ENCODE measurements at places on chromosomes 6 and 20. TPM values are rescaled to one million over a fixed set of nuclear protein-coding genes. Genes with fewer than 3 reads are reported as not detected.

GRCh38 chr6:3442431-3443220 lies 14.2 kb downstream of the SLC22A23 start:
- no peaks in the 10 kb centered on the region for H3K36me3 ChIP-seq
- no peaks in the 10 kb centered on the region for H3K27me3 ChIP-seq
- no peak for ATAC-seq
- no peaks in the 10 kb centered on the region for H3K4me1 ChIP-seq
- no peak overlapping the region for H3K27ac ChIP-seq
- no peak overlapping the region for H3K4me3 ChIP-seq

DNA sequence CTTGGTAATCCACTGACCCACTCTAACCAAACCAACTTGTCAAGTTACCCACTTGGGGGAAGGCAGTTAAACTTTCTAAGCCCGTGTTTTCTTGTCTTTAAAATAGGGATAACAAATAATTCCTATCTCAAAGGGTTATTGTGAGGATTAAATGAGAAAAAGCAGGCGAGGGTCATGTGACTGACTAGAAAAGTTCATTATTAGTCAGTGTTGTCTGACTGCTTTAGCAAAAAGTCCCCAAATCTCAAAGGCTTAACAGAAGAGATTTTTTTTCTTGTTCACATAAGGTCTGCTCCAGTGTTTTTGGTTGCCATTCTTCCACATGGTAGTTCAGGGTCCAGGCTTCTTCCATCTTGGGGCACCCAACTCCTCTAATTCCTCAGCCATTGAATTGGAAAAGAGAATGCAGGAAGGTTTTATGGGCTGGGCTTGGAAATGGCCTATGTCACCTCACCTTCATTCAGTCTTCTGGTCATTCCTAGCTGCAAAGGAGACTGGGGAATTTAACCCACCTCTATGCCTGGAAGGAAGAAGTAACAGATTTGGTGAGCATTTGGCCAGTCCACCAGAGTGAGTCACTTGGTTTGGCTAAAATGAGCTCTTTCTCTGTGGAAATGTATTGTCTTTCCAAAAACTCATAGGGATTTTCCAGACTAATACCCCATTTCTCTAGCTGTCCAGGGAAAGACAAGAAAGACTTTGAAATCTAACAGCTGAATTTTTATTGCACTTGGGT lies 77.0 kb downstream of the CAP2 start:
- peaks cover 68% of the 10 kb centered on the region for H3K4me1 ChIP-seq
- peaks cover 13% of the 10 kb centered on the region for H3K36me3 ChIP-seq
- no peak overlapping the region for H3K4me3 ChIP-seq
- peak overlapping the region; percentile 78 for H3K27ac ChIP-seq
- peak; percentile 50 for ATAC-seq

DNA sequence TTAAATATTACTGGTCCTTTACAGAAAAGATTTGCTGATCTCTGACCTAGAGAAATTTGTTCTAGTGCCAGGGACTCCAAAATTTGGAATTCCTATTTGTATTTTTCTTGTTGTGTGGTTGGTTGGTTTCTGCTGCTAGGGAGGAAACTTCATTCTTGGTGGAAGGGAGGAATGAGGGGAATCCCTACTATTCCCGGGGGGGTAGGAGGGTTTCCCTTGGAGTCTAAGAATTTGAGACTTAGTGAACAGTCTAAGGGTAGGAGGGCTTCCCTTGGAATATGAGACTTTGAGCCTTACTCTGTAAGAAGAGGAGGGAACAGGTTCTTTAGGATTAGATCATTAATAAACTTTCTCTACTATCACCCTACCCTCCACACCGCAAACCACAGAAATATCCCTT lies 67.1 kb upstream of the ADGRF1 start:
- H3K27ac ChIP-seq = no peak overlapping the region
- no peaks in the 10 kb centered on the region for H3K4me1 ChIP-seq
- no peak overlapping the region for H3K4me3 ChIP-seq
- H3K27me3 ChIP-seq = no peaks in the 10 kb centered on the region
- no peaks in the 10 kb centered on the region for H3K36me3 ChIP-seq

GRCh38 chr20:8246716-8247115 lies 114.7 kb downstream of the PLCB1 start:
- H3K4me3 ChIP-seq = no peak overlapping the region
- no peak for ATAC-seq
- peaks cover 10% of the 10 kb centered on the region for H3K4me1 ChIP-seq

DNA sequence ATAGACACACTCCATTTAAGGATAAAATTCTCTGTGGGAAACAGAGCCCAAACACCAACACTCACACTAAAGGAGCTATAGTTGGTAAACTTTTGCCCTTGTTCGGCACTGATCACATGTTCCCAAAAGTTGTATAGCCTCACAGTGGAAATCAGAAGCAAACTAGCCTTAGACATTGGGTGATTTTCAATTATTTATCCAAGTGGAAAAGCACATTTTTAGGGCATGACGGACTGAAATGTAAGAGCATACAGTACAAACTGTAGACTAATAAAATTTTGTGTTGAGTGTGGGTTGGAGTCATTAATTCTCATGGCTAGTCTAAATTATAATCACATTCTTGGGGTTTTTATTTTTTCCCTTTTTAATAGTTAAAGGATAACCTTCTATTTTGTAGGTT lies 202.4 kb downstream of the MOXD1 start:
- H3K27me3 ChIP-seq = no peaks in the 10 kb centered on the region
- no peak for ATAC-seq
- H3K36me3 ChIP-seq = no peaks in the 10 kb centered on the region
- H3K4me1 ChIP-seq = peaks cover 22% of the 10 kb centered on the region
- no peak overlapping the region for H3K27ac ChIP-seq

Gene ZNFX1
- 40.8 TPM for total RNA-seq

- ATAC-seq = no peak
- no peak overlapping the region for H3K4me3 ChIP-seq
- no peaks in the 10 kb centered on the region for H3K36me3 ChIP-seq
These were observed 8.5 kb upstream of the TULP1 start for GRCh38 chr6:35521235-35521634.

DNA sequence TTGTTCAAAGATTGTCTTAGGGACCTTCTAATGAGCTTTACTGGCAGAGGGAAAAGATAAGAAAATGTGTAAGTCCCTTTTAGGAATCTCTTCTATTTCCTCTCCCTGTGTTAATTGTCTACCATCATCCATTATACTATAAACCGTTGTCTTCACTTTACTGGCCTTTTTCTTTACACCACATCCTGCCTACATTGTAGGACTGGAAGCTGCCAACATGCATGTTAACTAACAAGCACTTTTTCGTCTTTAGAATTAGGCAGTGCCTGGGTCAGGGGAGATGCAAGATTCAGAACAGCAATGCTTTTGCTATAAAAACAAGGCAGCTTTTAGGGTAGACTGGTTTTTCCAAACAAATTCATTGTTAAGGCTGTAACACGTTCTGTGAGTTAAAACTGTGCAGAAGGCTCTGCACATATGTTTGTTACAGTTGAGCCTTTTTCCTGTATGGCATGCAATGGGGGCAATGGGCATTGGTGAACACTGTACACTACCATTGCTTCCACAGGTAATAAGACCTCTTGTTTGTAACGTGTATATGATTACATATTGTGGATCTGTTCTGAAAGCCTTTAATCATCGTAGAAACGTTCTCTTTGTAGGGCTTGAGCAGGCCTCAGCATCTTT lies 10.9 kb upstream of the PKIG start:
- H3K4me3 ChIP-seq = no peak overlapping the region
- ATAC-seq = no peak
- H3K4me1 ChIP-seq = peaks cover 15% of the 10 kb centered on the region
- no peaks in the 10 kb centered on the region for H3K36me3 ChIP-seq

GRCh38 chr6:157868835-157869234 lies 45.8 kb downstream of the SNX9 start:
- no peaks in the 10 kb centered on the region for H3K27me3 ChIP-seq
- no peaks in the 10 kb centered on the region for H3K36me3 ChIP-seq
- H3K27ac ChIP-seq = no peak overlapping the region
- H3K4me3 ChIP-seq = no peak overlapping the region

Measured in gastroesophageal sphincter (tissue), 4 donors.